Uterus (tissue), 4 donors: ENCODE measurements at places on chromosomes 7 and 10. TPM values are rescaled to one million over a fixed set of nuclear protein-coding genes. Genes with fewer than 3 reads are reported as not detected.

C7orf57 gene
- total RNA-seq, result not detected

C10orf105 gene
- total RNA-seq, result 0.07 TPM

HECW1 gene
- not detected for total RNA-seq

FAM25A gene
- total RNA-seq, result not detected

CLDN12 gene
- total RNA-seq, result 26.2 TPM

GRCh38 chr7:155540553-155540952 is 5.8 kb downstream of the CNPY1 start:
- DNase-seq, result no peak

GRCh38 chr7:78567836-78568235 is 769.3 kb downstream of the PHTF2 start:
- DNase-seq, result no peak

GRCh38 chr7:2978408-2978807 is 65.3 kb downstream of the CARD11 start:
- no peak for DNase-seq

DNA sequence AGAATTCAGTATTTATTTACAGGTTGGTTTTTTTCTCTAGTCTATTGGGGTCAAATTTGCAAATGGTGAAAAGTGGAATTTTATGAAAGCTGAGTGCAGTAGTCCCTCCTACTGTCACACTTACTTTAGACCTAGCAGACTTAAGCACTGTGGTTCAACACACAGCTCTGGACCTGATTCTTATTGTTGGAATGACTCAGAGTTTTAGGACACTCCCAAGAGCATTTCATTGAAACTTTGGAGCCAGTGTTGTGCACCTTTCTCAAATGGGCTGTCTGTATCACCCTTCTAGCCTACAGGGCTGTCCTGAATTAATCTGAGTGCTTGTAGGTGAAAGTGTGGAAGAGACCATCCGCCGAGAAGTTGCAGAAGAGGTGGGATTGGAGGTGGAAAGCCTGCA is 16.1 kb downstream of the NUDT13 start:
- DNase-seq, result no peak

ARHGAP22 gene
- total RNA-seq, result 3.0 TPM

DNA sequence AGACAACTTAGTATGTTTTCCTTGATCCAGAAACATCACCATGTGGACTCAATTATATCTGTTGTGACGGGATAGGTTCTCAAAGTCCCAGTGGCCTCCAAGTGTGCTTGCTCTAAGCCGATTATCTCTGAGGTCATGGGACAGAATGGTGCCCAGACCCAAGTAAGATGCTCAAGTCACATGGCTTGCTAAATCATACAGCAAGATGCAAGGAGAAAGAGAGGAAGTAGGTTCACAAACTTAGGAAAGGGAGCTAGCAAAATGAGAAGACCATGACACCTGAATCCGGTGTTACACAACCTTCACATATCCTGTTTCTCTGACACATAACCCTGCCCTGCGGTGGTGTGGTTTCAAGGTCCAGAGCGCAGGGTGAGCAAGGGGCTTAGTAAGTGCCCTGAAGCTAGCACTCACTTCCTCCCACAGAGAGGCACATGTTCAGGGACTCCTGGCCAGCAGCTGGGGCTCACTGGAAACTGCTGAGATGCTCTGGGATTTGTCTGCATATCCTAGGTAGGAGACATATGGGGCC is 590.9 kb upstream of the ANKRD30A start:
- DNase-seq, result no peak
